Activated naive CD4-positive, alpha-beta T cell treated with anti-CD3 and anti-CD28 coated beads, Interleukin-2, amount 50 U/mL, for 16 hours (primary cell): ENCODE measurements at places on chromosomes 3 and 15.

- DNase-seq, result no peak
Measured at GRCh38 chr3:131804565-131805133, 230.2 kb downstream of the CPNE4 start.

DNA sequence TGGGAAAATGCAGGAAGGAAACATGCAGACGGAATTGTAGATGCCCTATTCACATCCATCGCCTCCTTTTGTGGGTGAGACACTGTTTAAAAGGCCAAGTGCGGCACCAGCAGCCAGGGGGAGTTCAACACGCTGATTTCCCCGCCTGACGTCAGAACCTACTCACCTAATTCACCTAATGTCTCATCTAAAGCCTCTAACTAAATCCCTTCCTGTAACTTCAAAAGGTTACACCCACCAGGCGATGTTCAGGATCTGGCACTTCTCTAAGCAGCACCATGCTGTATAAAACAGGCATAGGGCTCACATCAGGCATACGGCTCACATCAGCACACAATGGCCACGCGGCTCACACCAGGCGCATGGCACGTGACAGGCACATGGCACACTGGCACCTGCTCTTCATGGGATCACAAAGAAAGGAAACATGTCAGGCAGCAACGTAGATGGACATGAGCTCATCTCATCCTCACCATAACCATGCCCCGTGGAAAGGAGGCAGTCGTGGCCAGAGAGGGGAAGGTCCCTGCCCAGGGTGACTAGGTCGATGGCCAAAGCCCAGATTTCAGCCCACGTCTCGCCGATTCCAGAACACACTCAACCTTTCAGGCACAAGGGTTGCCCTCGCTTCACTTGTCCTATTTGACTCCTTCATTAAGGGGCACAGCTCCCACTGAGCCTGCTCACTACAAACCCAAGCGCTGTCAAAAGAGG, 21.7 kb downstream of the XXYLT1 start:
- DNase-seq, result no peak

DNA sequence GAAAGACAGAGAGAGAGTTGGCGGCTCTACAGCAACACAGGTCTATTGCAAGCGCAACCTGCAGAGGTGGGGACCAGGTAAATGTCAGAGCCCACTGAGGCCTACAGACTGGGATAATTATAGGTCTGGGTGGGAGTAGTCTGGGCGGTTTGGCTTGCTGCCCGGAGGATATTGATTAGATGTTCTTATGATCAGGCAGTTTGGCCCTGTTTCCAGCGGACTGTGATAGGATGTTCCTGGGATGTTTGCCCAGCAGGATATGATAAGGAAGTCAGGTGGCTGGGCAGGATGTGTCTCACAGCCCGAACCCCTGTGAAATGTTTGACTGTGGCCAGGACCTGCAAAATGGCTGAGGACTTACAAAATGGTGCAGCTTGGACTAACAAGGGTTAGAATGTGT, 364.9 kb downstream of the NAALADL2 start:
- DNase-seq, result no peak

DNA sequence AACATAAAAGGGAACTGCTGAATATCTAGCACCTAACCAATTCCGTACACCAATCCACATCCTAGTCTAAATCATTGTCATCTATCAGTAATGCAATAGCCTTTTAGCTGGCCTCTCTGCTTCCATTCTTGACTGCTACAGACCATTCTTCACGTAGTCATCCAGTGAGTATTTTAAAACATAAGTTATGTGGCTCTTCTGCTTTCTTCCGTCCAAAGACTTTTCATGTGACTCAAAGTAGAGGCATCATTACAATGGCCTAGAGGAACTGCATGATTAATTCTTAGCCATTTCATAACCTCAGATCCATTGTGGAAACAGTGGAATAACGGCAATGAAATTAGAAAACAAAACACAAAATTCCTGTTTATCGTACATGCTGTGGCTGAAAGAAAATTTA, 88.9 kb upstream of the CBLB start:
- DNase-seq, result no peak

GRCh38 chr3:168951884-168952283, 711.6 kb downstream of the MECOM start:
- no peak for DNase-seq

DNA sequence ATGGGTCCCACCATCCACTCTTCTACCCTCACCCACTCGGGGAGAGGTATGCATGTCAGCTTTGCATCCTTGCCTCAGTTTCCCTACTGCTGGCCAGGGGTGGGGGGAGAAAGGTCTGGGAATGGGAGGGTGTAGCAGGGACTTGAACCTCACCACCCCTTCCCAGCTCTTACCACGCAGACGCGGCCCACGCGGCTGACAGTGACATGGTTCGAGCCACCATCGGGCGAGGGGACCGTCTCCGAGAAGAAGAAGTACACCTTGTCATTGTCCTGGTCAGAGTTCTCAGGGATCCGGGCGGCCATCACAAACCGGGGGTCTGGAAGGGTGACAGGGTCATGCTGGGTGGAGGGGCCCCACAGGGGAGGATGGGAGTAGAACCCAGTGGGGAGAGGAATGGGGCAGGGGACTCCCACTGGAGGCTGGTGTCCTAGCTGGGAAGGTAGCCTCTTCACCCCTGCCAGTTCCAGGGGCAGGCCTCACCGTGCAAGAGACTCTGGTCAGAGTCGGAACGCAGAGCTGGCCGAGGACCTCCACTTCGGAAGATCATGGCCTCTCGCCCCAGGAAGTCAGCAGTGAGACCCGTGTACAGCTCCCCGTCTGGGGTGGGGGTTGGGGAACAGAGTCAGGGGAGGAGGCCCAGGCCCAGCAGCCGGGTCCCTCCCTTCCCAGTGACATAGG, 3.7 kb downstream of the SEMA3G start:
- DNase-seq, result no peak

- DNase-seq, result no peak
Measured at GRCh38 chr3:177694316-177694715, 497.0 kb upstream of the TBL1XR1 start.
